ENCODE measurements at places on chromosomes 6 and 20.

GRCh38 chr20:33105316-33105924 is 26.0 kb downstream of the BPIFB4 start:
- no peak for DNase-seq

- DNase-seq: no peak
These were observed 363.8 kb upstream of the PTCHD4 start for GRCh38 chr6:48474830-48475229.

- no peak for DNase-seq
These were observed 259.2 kb downstream of the DLL1 start for GRCh38 chr6:170031684-170032121.

DNA sequence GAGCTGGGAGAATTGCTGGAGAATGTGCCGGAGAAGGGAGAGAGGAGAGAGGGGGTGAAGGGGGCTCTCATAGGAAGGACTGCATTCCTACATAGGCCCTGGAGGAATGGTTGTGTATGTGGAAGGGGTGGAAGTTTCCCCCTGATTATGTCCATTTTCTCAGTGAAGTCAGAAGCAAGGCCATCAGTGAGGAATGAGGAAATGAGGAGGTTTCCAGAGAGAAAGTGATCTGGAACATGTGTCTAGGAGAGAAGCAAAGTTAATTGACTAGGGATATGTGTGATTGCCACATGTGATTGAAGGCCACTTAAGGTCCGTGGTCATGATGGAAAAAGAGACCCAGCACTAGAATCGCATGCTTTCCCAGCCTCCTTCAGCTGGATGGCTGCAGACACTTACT is 42.3 kb downstream of the TBPL1 start:
- DNase-seq: no peak

GRCh38 chr6:127690092-127690491 is 113.1 kb downstream of the C6orf58 start:
- DNase-seq: no peak

GRCh38 chr6:169164451-169164850 is 89.2 kb downstream of the THBS2 start:
- DNase-seq: no peak

- no peak for DNase-seq
These were observed 303.6 kb upstream of the POU3F2 start for GRCh38 chr6:98530732-98531131.

- DNase-seq: no peak
These were observed 55.1 kb upstream of the NFATC2 start for GRCh38 chr20:51597389-51598231.

- DNase-seq: no peak
These were observed 96.6 kb upstream of the PLEKHG1 start for GRCh38 chr6:150503041-150503440.

GRCh38 chr6:51568771-51569170 is 518.6 kb downstream of the PKHD1 start:
- DNase-seq: no peak

- no peak for DNase-seq
These were observed 180.5 kb downstream of the COL12A1 start for GRCh38 chr6:75025371-75025770.

DNA sequence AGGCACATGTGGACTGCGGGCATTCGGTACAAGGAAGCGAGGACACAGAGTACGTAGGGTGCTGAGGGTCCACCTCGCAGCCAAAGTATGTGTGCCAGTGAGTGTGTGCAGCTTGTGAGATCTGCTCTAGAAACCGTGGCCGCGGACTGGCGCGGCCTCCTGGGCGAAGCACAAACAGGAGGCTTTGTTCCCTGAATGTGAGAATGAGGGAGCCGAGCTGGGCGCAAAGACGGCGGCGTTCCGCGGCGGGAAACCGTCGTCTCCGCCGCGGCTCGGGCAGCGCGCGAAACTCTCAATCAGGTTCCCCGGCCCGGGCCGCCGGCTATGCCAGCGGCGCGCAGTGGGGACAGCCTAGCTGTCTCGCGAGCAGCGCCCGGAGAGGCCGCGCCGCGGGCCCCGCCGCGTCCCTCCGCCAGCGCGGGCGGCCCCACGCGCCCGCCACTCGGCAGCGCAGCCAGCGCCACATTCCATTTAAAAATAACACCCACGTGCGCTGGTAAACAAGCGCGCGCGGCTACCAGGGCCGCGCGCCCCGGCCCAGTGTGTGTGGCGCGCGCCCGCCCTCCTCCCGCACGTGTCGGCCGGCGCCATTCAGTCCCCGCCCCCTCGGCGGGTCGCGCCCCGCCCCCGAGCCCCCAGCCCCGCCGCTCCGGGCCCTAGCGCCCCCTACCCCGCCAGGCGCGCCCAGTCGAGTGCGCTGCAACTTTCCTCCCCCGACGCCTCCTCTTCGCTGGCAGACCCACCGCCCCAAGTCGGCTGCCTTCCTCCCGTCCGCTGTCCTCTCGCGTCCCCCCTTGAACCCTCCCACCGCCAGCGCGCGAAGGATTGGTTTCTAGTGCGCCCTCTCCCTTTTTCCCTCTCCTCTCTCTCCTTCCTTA is 3.0 kb upstream of the FOXO3 start:
- peak; percentile 73 for DNase-seq

- peak; percentile 76 for DNase-seq
These were observed 3.1 kb downstream of the MTCL3 start for GRCh38 chr6:127515794-127516661.

GRCh38 chr20:36544134-36545018 is 3.1 kb downstream of the MYL9 start:
- no peak for DNase-seq

- no peak for DNase-seq
These were observed 1.3 kb downstream of the PTGIS start for GRCh38 chr20:49566401-49567364.

- DNase-seq: peak; percentile 59
These were observed 40.6 kb downstream of the TOX2 start for GRCh38 chr20:43955062-43955749.

GRCh38 chr6:87274660-87275274 is 47.6 kb upstream of the SMIM8 start:
- no peak for DNase-seq

GRCh38 chr6:112183271-112183671 is 71.1 kb downstream of the LAMA4 start:
- DNase-seq: no peak

DNA sequence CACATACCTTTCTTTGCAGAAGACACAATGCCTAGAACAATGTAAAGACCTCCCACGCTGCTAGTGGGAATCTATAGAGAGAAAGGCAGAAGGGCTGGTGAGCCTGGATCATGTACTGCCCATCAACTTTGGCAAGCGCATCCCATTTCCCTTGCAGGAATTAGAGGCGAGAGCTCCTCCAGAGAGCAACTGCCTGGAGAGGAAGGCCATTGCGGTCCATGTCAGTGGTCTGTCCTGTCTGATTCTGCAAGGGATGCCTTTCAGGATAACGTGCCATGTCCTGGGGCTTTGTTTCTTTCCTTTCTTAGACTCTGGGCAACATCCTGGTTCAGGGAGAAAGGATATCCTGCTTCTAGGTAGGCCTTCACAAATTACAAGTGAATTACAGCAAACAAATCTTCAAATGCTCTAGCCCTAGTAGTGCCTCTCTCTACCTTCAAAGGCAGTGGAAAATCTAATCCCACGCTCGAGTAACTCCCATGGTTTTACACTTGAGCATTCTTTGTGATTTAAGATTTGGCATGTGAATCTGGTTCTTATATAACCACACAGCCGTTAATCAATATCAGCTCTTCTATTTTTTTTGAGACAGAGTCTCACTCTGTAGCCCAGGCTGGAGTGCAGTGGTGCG is 38.5 kb downstream of the GCNT2 start:
- no peak for DNase-seq

GRCh38 chr6:108423982-108424705 is 129.3 kb downstream of the AFG1L start:
- DNase-seq: no peak

- DNase-seq: no peak
These were observed 165.6 kb upstream of the LAMP5 start for GRCh38 chr20:9348747-9349146.

GRCh38 chr6:14635934-14636591 is 518.5 kb downstream of the CD83 start:
- DNase-seq: no peak

GRCh38 chr6:159686703-159687102 is 6.3 kb downstream of the SOD2 start:
- DNase-seq: no peak

Measured in stimulated activated CD8-positive, alpha-beta memory T cell treated with anti-CD3 and anti-CD28 coated beads, Interleukin-4, amount 100 ng/mL, for 48 hours (primary cell).